ENCODE measurements at places on chromosomes 16 and 17.
A peak's percentile ranks its signal among the peaks of the same experiment; 100 is the strongest.

DNA sequence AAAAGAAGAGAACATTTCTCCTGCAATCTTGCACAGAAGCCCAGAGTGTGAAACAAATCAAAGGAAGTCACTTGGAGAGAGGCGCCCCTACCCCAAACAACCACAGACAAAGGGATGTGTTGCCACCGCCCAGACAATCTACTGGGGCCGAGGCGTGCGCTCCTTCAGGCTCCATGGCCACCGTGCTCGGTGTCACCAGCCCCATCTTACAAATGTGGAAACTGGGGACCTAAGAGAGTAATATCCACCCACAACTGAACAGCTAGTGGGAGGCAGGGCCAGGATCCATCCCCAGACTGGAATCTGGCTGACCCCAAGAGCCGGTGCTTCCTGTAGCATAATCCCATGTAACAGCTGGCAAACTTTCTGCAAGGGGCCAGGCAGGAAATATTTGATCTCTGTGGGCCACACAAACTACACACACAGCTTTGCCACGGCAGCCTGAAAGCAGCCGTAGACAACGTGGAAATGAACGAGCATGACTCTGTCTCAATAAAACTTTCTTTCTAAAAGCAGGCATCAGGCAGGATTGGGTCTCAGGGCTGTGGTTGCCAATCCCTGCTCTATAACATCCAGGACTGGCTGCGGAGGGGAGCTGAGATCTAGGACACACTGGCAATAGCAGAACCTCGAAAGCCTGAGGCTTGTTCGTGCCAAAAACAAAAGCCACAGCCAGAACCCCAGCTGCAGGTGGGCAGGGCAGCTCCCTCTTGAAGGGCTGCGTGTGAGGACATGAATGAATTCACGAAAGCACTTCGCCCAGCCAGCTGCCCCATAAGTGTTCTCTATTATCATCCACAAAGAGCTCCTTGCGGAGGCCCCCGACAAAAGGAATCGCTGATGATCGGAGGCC is 26.6 kb upstream of the GINS2 start:
- no peak for ATAC-seq

GRCh38 chr16:87966685-87967185 is 15.5 kb downstream of the BANP start:
- ATAC-seq, result peak; percentile 47

DNA sequence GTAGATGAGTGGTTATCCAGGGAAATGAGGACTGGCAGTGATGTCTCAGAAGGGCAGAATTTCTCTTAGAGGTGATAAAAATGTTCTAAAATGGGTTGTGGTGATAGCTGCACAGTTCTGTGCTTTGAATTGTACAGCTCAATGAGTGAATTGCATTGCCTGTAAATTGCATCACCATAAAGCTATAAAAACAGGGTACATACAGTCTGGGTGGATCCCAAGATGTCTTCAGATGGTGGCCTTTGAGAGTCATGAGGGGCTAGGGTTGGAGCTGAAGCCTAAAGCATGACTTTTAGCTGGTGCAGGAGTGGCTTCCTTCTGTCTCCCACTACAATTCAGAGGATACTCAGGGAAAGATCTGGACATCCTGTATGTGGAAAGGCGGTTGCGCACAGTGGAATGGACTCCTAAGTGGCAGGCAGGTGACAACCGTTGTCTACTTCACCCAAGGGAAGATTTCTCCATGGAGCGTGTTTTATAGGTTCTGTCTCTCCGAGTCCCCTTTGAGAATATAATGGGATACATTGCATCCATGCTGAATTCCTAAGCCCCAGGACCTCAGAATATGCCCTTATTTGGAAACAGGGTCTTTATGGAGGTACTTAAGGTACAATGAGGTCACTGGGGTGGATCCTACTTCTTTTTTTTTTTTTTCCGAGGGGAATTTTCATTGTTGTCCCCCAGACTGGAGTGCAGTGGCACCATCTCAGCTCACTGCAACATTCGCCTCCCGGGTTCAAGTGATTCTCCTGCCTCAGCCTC is 1.6 kb upstream of the IL32 start:
- no peak for ATAC-seq

GRCh38 chr16:30722443-30722842 is 23.5 kb downstream of the SRCAP start:
- no peak for ATAC-seq

GRCh38 chr17:44865231-44865660 is 17.6 kb downstream of the HIGD1B start:
- ATAC-seq, result peak; percentile 90

- ATAC-seq, result no peak
Measured at GRCh38 chr16:450385-450784, 24.9 kb downstream of the RAB11FIP3 start.

DNA sequence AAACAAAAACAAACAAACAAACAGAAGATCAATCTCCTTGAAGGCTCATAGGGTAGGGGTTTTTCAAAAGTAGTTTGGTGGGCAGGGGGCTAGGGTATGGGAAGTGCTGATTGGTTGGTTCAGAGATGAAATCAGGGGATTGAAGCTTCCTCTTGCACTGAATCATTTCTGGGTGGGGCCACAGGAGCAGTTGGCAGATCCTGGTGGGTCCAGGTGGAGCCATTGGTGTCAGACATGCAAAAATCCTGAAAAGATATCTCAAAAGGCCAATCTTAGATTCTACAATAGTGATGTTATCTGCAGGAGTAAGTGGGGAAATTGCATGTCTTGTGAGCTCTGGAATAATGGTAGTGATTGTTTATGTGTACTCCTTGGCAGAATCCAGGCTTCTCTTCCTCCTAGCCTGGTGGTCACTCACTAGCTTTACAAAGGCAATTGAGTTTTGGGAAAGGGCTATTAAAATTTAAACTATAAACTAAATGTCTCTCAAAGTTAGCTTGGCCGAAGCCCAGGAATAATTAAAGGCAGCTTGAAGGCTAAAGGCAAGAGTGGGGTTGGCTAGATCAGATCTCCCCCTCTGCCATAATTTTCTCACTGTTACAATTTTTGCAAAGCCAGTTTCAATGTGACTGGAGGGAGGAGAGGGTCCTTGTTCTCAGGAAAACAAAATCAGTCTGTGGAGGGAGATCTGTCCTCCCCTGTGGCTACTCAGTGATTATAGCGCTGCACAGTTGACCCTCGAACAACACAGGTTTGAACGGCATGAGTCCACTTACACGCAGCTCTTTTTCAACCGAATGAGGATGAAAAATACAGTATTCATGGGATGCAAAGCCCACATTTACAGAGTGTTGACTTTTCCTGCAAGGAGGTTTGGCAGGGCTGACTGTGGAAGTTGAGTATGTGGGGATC is 45.2 kb downstream of the RNF112 start:
- no peak for ATAC-seq

DNA sequence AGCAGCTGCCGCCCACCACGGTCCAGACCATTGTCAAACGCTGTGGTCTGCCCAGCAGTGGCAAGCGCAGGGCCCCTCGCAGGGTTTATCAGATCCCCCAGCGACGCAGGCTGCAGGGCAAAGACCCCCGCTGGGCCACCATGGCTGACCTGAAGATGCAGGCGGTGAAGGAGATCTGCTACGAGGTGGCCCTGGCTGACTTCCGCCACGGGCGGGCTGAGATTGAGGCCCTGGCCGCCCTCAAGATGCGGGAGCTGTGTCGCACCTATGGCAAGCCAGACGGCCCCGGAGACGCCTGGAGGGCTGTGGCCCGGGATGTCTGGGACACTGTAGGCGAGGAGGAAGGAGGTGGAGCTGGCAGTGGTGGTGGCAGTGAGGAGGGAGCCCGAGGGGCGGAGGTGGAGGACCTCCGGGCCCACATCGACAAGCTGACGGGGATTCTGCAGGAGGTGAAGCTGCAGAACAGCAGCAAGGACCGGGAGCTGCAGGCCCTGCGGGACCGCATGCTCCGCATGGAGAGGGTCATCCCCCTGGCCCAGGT is 13.0 kb downstream of the SLC52A1 start:
- no peak for ATAC-seq

DNA sequence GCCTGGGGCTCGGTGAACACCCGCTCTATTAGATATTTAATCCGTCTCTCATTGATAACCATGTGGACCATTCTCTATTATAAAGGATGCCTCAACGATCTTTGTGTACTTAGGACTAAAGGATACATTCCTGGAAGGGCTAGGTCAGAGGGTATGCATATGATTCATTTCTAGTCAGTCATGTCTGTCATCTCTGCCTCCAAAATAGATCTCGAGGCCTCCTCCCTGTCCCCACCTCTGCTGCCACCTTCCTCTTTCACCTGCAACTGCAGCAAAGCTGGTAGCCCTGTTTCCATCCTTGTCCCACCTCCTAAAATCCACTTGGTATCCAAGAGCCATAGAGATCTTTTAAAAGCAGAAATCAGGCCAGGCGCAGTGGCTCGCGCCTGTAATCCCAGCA is 121.5 kb downstream of the KATNIP start:
- no peak for ATAC-seq

DNA sequence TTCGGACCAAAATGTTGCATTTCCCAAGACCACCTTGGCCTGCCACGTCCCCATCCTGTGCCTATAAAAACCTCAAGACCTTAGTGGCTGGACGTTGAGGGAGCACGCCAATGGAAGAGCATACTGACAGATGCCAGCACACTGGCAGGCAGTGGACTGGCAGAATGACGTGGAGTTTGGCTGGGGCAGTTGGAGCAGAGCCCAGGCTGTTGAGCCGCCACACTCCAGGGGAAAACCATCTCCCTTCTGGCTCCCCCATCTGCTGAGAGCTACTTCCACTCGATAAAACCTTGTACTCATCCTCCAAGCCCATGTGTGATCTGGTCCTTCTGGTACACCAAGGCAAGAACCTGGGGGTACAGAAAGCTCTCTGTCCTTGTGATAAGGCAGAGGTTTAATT is 494.1 kb downstream of the CDH11 start:
- ATAC-seq, result peak; percentile 75

DNA sequence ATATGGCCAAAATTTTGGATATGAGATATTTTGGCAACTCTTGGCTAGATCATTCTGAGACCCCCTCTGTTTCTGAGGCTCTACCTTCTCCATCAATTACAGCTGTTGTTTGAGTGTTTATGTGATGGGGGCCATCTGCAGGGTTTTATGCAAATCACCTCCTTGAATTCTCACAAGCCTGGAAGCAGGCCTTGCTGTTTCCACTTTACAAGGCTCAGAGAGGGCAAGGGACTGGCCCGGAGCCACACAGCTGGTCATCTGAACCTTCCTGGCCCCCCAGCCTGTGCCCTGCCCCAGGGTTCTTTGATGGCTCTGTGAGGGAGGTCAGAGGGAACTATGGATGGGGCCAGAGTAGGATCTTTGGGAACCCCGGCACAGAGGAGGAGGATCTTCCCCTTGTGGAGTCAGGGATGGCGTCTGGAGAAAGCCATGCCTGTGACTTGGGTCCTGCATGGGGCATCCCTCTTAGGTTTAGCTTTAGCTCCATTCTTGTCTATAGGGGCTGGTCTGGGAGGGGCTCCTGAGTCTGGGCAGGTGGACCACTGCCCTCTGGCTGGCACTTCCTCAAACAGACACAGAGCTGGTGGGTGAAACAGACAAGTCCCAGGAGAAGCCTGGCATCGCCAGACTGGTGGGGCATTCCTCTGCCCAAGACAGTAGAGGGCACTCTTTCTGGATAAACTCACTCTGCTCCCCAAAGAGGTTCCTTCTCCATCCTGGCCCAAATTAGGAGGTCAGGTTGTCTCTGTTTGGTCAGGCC is 26.2 kb downstream of the IL21R start:
- no peak for ATAC-seq

DNA sequence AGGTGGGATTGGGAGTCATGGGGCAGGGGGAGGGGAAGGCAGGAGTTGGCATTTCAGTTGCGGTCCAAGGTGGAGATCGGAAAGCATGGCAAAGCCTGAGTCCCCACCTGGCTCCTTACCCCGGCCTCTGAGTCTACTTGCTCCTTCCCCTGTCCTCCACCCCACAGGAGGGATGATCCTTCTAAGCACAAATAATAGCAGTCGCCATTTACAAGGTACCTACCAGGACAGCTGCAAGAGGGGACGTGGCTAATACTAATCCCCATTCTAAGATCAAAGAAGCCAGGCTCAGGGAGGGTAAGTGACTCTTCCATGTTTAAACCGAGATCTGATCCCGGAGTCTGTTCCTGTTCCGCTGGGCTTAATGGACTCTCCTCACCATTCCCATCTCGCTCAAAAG is 396.3 kb downstream of the SLC39A11 start:
- ATAC-seq, result no peak

DNA sequence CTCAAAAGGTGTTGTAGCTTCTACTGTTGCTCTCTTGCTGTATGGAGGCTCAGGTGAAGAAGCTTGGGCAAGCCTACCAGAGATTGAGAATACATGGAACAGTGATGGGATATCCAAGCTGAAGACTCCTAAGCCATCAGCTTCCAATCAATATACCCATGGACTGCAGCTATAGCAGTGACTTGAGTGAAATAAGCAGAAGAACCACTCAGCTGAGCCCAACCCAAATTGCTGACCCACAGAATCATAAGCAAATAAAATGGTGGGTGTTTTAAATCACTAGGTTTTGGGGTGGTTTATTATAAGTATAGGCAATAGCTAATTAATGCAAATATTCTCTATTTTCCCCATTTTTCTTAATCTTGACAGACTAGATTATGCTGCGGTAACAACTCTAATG is 147.7 kb upstream of the SALL1 start:
- no peak for ATAC-seq

All from SK-N-SH treated with all-trans-retinoic acid at 6 μM for 48 hours (cell line).